Amniotic epithelial cell (primary cell): ENCODE measurements at places on chromosomes 1 and 21.

GRCh38 chr1:228177183-228177475, 11.5 kb downstream of the IBA57 start:
- DNase-seq, result no peak

GRCh38 chr1:33876970-33877650, 13.2 kb downstream of the HMGB4 start:
- no peak for DNase-seq

- no peak for DNase-seq
These were observed 40.1 kb downstream of the PTPRC start for GRCh38 chr1:198678901-198679329.

DNA sequence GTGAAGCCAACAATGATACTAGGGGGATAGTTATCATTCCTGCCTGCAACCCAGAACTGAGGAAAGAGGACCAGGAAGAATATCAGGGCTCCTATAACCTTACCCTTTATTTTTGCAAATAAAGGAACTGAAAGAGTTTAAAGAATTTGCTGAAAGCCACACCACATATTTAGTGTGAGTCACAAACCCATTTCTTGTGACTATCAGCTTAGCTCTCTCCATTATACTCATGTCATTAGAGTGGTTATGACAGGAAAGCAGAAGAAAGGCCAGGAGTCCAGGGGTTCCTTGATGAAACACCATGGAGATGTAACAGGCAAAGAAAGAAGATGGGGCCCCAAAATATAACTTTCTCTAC, 141.1 kb upstream of the SAMSN1 start:
- DNase-seq, result no peak

DNA sequence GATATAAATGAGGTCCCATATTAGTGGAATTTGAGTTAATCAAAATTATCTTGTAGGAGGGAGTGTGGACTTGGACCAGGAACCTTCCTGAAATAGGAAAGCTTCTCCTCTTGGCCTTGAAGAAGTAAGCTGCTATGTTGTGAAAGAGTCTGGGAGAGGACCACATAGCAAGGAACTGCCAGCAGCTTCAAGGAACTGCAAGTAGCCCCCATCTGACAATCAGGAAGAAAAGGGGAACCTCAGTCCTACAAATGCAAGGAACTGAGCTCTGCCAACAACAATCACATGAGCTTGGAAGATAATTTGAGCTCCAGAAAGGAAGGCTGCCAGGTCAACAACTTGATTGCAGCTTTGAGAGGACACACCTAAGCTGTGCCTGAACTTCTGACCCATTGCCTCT, 8.2 kb upstream of the PRMT6 start:
- no peak for DNase-seq

DNA sequence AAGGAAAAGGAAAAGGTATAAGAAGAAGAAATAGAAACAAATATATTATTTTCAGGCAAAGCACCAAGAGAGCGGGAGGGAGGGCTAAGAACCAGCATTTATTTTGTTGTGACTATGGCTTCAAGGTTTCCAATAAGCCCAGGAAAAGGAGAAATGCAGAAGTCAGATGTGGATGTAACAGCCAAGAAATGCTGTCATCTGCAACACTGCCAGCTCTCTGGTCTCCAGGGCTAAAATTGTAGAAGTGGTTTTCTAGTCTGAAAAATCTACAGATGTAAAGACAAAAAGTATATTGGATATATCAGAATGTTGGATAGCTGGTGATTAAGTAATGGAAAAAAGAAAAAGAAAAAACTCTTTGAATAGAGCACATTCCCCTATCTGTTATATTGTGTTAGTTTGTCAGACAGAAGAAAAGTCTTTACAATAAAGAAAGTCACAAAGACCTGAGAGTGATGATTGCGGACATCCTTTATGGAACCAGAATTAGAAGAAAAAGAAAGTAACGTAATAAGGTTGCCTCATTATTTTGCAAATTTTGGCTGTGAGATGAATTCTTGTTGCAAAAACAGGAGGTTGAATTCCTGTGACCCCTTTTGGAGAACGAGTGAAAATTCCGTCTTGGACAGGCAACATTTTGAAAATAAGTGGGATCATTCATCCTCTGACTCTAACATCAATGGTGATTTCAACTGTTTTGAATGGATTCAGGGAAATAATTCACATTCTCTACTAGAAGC, 938.1 kb downstream of the TTLL7 start:
- no peak for DNase-seq

- DNase-seq, result no peak
These were observed 85.2 kb upstream of the KCND3 start for GRCh38 chr1:112074711-112075110.

- peak; percentile 1 for DNase-seq
These were observed 105.6 kb upstream of the USH2A start for GRCh38 chr1:216528816-216529215.

DNA sequence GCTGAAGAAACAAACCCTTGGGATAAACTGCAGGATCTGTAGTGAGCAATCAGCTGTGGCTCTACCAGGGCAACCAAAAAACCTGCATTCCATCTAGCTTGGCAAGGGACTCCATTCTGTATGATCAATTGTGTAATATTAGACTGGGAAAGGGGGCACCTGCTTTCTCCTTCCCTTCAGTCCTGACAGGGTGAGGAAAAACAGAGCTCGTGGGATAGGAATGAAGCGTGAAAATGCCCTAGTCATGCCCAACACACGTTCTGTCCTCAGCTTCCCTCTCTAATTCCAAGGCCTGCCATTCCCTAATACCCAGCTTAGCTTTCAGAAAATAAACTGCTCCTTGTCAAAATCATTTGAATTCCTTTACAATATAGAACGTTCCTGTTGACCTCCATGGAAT, 442.3 kb downstream of the PLPP3 start:
- DNase-seq, result peak; percentile 58

GRCh38 chr1:237383791-237384190, 341.8 kb downstream of the RYR2 start:
- DNase-seq, result peak; percentile 53

GRCh38 chr1:162976628-162977027, 92.5 kb upstream of the RGS4 start:
- DNase-seq, result no peak

DNA sequence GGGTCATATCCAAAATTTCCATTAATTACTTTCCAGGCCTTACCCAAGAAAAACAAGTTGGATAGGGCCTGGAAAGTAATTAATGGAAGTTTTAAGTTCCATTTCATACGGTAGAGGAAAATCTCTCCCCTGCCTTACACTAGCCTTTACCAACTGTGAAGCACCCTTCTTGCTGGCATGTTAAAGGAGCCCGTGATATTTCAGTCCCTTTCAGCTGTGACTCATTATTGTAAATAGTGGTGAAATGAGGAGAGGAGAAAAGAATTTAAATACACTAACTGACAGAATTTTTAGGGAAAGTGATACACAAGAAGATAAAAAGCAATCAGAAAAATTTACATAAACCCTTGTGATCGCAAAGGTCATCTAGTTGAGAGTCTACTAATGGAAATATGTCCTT, 20.3 kb upstream of the KAZN start:
- no peak for DNase-seq

DNA sequence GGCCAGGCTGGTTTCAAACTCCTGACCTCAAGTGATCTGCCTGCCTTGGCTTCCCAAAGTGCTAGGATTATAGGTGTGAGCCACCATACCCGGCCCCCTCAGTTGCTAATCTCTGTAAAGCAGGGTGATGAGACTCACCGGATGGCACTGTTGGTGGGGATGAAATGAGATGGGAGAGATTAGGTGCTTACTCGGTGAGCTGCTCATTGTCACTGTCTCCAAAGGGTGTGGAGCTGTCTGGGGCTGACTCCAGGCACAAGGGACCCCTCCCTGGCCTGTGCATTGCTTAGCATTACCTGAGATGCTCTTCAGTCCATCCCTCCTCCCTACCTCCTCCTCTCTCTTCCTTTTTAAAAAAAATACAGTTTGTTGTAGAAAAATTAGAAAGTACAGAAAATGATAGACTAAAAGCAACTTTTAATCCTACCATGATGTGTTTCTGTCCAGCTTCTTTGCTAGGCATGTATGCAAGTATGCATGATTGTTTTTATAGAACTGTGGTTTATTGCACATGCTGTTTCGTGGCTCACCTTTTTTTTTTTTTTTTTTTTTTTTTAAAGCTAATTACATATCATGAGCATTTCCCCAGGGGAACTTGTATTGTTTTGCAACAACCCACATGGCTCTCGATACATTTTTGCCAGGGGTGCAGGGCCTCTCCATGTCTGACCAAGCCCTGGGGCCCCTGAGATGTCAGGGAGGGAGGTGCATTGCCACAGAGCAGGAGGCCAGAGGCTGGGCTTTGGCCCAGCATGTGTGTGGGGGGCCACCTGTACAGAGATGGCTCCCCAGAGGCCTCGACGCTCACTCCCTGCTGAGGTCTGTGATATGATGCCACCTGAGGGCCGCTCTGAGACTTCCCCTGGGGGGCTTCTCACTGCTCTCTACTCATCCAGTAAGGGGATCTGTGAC, 55.4 kb downstream of the ARHGEF10L start:
- peak; percentile 60 for DNase-seq

GRCh38 chr21:42532466-42533181, 19.0 kb downstream of the SLC37A1 start:
- no peak for DNase-seq

- no peak for DNase-seq
These were observed 277.1 kb upstream of the KAZN start for GRCh38 chr1:14321422-14321821.

- DNase-seq, result peak; percentile 49
These were observed 11.7 kb downstream of the USP25 start for GRCh38 chr21:15741510-15741909.

- DNase-seq, result peak; percentile 44
These were observed 749 bp downstream of the CITED4 start for GRCh38 chr1:40861224-40862003.

DNA sequence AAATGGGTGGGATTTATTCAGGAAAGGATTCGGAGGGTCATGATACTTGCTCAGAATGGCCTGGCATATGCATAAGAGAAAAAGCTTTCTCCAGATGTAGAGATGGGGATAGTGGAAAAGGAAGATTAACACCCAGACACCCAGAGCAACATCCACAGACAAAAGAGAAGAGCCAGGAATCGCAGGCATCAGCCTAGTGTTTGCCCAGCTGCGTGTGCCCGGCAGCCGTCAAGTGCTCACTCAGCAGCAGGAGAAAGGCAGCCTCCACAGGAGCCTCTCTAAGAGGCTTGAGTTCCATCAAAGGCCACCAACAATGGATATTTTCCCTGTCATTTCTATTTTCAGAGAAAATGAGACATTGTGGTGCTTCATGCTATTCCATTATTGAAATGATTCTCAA, 54.7 kb downstream of the NTPCR start:
- no peak for DNase-seq

DNA sequence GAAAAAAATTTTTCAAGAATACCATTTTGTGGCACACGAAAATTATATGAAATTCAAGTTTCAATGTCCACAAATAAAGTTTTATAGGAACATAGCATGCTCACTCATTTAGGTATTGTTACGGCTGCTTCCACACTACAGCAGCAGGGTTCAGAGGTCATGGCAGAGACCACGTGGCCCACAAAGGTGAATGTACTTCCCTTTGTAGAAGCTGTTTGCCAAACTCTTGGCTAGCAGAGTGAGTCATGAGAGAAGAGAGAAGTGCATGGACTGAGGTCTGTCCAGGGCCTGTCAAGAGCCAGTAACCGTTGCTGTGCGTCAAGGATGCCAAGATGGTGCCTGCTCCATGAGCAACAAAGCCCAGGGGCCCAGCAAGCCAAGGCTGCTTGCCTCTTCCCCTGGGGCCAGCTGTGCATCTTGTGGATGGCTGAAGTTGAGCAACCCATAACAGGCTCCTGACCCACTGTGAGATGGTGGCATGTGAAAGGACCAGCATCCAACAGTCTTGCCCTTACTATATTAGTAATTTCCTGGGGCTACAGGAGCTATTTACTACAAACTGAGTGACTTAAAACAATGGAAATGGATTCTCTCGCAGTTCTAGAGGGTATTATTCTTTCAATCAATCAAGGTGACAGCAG, 64.8 kb upstream of the ATP5PO start:
- DNase-seq, result no peak

- no peak for DNase-seq
These were observed 414.6 kb downstream of the LRRIQ3 start for GRCh38 chr1:73783352-73783751.

DNA sequence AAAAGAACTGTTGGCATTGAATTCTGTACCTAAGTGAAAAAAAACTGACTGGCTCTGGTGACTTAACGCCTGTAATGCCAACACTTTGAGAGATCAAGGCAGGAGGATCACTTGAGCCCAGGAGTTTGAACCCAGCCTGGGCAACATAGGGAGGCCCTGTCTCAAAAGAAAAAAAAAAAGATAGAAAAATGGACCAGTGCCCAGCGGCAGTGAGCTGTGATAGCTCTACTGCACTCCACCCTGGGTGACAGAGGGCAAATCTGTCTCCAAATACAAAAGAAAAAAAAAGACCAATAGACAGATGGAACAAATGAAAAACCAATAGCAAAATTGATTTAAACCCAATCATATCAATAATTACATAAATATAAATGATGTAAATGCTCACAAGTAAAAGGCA, 674 bp upstream of the AKR7A3 start:
- no peak for DNase-seq

- DNase-seq, result no peak
These were observed 8.6 kb upstream of the RASSF5 start for GRCh38 chr1:206498685-206499084.

DNA sequence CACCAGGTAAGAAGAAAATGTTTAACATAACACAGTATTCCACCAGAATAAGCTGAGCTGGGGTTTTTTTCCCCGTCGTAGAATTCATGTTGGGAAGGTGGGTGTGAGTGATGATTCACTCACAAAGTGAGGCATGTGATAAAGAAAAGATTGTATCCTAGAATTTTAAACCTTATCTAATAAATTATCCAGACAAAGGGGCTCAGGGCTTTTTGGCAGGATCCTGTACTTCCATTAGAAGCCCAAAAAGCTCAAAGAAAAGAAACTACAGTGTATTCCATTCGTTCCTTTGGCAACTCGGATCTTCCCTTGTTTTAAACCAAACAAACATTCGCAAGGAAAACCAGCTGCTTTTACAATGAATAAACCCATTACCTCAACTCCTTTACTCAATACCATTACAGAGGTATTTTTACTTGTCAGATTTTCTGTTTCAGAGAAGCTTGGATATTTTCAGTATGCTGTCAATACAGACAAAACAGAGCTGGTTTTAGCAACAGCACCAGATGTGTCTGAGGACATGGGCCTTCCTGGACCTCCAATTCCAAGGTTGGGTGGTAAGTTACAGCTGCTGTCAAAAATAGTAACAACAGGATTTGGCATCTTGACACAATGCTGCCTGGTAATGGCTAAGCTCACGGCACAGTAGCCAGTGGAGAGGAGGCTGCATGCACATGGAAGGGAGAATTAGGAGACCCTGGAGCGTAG, 159.9 kb upstream of the RUNX1 start:
- DNase-seq, result peak; percentile 68

- DNase-seq, result peak; percentile 50
These were observed 7.9 kb downstream of the TINAGL1 start for GRCh38 chr1:31583995-31584868.
